ENCODE measurements at places on chromosomes 3 and 15.

GRCh38 chr3:138845181-138845601 is 10.5 kb upstream of the PIK3CB start:
- no peak for DNase-seq

GRCh38 chr3:160851629-160852210 is 95.7 kb downstream of the PPM1L start:
- no peak for DNase-seq

DNA sequence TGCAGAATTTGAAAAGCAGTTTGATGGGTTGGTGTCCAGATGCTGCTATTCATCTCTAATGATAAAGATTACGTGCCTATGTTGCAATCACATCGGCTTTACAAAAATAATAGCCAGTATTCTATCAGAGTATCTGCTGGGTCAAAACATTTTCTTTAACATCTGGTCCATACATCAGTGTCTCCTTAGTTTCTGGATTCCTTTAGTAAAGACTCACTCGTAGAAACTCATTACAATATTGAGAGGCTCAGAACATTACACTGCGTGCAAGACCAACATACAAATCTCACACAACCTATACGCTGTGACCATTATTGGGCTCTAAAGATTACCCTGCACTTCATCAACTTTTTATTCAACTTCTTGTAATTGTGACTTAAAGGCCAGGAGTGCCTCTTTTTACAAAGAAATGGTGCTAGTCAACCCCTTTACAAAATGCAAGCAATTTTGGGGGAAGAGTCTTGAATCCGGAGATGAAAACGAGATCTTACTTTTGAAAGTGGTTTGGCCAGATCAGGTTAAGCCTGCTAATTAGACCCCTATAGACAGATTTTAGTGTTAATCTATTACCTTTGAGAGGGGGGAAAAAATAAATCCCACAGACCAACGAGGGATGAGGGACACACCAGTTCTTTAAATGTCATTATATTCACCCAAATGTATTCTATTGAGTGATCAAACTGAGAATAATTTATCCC is 2.9 kb downstream of the TRA2B start:
- no peak for DNase-seq

DNA sequence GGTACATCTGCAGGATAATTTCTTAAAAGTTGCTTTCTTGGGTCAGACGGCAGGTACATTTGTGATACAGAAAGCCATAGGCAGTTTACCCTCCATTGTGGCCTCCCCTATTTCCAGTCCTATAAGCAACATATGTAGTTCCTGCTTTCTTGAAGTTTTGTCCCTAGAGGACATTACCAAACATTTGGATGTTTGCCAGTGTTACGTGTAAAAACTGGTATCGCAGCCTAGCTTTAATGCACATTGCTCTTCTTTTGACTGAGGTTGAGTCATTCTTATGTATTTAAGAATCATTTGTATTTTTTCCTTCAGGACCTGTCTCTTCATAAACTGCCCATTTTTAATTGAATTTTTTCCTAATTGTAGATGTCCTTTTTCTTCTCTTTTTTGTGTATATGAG is 114.3 kb downstream of the DIPK2A start:
- no peak for DNase-seq

DNA sequence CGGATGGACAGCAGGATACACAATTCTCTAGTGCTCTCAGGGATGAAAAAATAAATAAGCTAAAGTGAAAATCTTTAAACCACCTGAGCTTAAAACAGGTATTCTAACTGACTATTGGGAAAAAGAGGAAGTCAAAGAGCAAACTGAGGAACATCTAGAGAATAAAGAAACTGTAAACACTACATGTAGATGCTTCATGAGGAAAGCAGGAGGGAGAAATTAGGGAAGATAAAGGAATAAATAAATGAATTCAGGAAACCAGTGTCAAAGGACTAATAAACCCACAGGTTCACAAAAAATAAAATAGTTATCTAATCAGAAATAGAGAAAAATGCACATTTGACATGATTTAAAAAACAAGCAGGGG is 525 bp upstream of the MCCC1 start:
- no peak for DNase-seq

DNA sequence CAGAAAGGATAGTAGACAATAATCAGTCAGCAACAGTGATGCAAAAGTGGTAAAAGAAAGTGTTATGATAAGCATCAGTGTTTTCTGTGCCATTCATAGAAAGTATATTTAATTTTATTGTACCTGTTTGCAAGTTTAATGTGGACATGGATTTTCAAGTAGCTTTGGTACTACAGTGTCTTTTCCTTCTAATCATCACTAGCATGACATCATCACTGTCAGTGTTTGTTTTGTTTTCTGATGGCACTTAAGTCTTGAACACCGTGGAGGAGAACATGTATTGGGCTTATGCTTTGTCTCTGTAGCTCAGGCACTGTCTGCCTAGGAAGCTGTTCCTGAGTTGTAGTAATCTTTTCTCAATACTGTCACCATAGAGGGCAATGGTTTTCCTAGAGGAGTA is 41.9 kb downstream of the SETD5 start:
- no peak for DNase-seq

DNA sequence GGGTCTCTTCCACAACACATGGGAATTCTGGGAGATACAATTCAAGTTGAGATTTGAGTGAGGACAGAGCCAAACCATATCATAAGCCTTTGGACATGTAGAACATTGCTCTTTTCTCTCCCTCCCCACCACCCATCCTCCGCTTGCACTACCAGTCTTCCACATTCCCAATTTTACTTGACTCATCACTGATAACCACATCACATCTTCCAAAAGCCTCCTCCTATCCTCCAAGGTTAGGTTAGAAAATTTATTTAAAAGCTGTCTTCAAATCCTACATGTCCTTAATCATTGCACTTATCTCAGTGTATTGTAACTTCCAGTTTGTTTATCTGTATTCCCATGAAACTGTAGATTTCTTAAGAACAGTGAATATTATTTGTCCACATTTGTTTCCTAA is 10.4 kb downstream of the ZBED2 start:
- DNase-seq: no peak

- DNase-seq: no peak
Measured at GRCh38 chr3:136330900-136331299, 80.8 kb downstream of the PCCB start.

- DNase-seq: no peak
Measured at GRCh38 chr15:65416845-65417416, 5.8 kb downstream of the IGDCC4 start.

- DNase-seq: no peak
Measured at GRCh38 chr15:88617790-88618189, 3.4 kb upstream of the AEN start.

GRCh38 chr3:183486472-183486871 is 58.1 kb upstream of the MCF2L2 start:
- no peak for DNase-seq

Measured in activated gamma-delta T cell treated with Interleukin-2 at 50 U/mL for 16 hours (primary cell).